GM13977 (cell line): ENCODE measurements at places on chromosomes 7 and 10.

GRCh38 chr10:104923501-104923900 is 282.4 kb downstream of the SORCS3 start:
- no peak for DNase-seq

DNA sequence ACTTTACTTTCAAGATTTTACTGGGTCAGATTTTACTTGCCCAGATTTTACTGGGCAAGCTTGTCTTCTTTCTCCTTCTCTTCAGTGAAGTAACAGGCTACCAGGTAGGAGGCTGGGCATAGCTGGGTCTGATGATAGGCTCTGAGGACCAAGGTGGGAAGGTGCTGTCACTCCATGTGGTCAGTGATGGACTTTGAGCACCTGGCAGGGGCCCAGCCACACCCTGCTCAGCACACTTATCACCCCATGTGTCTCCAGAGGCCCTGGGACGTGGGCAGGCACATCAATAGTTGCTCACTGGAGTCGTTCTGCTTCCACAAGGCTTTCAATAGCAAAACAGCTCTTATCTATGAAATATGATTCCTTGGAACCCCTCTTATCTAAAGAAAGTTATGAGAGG is 70.5 kb upstream of the GPR26 start:
- DNase-seq = no peak

DNA sequence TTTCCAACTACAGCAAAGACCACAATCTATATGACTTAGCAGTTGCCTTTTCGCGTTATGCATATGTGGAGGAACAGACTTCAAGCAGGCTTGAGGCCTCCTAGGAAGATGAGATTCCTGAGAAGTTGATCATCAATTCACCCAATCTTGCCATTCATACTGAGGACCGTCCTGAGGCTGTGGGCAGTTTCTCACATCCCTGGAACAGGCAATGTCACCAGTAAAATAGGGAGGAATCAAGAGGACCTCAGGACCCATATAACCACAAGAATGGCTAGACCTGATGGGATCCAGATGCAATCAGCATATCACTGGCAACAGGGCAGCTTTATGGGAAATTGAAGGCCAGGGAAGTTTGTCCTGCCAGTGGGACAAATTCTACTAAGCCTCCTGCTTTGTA is 17.3 kb downstream of the KDM7A start:
- DNase-seq = no peak

- DNase-seq = no peak
Observed at GRCh38 chr7:15891151-15891881, 204.8 kb upstream of the MEOX2 start.

DNA sequence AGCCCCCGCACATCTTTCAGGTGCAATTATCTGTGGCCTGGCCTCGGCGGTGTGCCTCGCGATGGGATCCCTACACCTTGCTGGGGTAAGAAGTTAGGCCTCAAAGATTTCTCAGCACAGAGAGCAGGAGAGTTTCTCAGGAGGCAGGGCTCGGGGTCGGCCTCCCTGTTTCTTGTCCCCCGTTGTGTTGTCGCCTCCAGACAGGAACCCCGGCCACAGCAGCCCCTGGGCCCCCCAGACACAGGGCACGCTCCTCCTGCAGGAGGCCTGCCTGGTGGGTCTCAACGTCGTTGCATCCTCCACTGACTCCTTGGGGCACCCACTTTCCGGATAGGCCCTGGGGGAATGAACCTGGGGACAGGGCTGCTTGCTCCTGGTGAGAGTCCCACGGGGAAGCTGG is 229.1 kb upstream of the SHH start:
- DNase-seq = no peak

DNA sequence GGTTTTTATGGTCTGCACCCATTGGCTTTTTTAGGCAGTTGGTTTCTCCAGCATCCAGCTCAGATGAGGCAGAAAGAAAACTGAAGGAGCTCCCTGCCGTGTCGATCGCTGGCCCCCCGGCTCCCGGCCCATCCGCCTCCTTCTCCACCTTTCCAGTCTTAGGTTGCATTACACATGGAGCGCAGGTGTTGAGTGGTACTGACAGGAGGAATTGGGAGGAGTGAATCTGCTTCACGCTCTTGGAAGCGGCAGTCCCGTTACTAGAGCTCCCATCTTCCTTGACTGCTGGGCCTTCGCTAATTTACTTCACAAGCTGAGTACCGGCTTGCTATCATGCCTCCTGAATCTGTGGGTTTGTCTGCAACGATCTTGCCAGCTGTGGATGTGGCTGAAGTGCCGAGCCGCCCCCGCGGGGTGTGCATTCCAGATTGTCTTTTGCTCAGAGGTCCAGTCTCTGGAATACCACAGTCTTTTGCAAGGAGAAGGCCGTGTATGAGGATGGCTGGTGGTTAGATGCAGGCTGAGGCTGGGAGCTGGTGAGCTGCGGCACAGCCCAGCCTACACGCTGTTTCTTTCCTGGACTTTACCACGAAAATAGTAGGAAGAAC is 17.1 kb downstream of the IQCE start:
- no peak for DNase-seq

DNA sequence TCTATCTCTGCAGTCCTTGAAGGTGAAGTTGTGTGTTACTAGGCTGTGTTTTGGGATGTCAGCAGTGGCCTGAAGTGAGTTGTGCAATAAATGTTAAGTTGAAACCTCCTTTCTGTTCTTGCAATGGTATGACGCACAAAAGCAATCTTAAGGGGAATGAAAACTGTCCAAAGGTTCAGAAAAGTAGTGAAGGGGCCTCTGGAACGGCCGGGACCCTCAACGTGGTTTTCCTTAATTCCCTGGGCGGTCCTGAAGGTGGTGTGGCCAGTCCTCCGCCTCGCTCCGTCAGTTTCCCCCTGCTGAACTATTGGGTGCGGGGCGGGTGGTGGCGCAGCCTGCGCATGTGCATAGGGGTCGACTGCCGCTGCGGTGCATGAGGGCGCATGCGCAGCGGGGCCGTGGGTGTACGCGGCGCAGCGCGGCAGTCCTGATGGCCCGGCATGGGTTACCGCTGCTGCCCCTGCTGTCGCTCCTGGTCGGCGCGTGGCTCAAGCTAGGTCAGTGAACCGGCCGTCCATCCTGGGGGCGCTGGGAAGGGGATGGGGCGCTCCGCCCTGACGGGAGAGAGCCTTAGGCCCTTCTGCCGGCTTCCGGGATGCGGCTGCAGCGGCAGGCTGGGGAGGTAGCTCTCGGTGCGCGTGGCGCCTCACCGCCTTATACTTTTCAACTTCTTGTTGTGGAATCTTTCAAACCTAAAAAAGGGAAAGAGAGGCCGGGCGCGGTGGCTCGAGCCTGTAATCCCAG is at the start of gene SUMF2:
SUMF2 (plus strand) TSS at position 405 of the 744 bp plus-strand sequence; CDS start at position 431, 26 bp downstream.
- DNase-seq = peak; percentile 96

- DNase-seq = no peak
Observed at GRCh38 chr7:90955641-90956207, 308.5 kb upstream of the FZD1 start.

- no peak for DNase-seq
Observed at GRCh38 chr7:20233362-20233761, 16.2 kb upstream of the MACC1 start.

- DNase-seq = no peak
Observed at GRCh38 chr7:152862006-152862405, 102.5 kb downstream of the ACTR3B start.

GRCh38 chr10:18157881-18158280 is 17.7 kb downstream of the CACNB2 start:
- DNase-seq = no peak

DNA sequence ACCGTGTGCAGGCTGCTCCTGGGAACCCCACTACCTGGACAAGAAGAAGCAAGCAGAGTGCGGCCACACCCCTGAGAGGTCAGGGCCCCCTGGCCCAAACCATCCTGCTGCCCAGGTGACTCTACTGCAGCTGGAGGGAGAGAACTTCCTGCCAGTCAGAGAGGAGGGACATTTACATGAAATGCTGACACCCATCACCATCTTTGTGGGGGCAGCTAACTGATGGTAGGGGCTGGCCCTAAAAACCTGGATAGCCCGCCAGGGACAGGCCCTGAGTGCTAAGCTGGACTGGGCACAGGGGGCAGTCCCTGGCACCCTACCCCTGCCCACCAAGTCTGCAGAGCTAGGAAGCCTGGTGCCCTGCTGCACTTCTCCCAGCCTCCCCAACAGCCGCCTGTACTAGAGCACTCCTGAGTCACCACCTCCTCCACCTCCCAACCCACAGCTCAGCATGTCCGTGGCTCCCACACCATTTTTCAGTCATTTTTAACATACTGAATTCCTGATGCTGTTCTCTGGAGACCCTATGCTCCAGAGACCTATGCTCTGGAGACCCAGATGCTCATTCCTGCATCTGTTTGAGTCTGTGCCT is 27.5 kb downstream of the DPCD start:
- DNase-seq = no peak

DNA sequence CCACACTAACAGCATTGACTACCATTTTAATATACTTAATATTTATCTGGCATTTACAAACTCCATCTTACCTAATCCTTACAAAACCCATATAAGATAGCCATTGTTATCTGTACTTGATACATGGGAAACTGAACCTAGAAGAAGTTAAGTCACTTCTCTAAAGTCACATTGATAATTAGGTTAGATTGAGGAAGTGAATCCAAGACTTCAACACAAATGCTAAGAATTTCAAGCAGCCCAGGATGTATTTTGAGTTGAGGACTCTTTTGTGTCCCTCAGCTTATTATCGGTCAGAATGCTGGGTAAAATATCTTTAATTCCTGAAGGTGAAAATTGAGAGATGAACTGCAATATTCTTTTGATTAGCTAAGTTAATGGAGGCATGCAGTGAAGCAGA is 465.5 kb downstream of the PHTF2 start:
- DNase-seq = no peak

- no peak for DNase-seq
Observed at GRCh38 chr10:52312942-52313255, 1.2 kb upstream of the DKK1 start.

DNA sequence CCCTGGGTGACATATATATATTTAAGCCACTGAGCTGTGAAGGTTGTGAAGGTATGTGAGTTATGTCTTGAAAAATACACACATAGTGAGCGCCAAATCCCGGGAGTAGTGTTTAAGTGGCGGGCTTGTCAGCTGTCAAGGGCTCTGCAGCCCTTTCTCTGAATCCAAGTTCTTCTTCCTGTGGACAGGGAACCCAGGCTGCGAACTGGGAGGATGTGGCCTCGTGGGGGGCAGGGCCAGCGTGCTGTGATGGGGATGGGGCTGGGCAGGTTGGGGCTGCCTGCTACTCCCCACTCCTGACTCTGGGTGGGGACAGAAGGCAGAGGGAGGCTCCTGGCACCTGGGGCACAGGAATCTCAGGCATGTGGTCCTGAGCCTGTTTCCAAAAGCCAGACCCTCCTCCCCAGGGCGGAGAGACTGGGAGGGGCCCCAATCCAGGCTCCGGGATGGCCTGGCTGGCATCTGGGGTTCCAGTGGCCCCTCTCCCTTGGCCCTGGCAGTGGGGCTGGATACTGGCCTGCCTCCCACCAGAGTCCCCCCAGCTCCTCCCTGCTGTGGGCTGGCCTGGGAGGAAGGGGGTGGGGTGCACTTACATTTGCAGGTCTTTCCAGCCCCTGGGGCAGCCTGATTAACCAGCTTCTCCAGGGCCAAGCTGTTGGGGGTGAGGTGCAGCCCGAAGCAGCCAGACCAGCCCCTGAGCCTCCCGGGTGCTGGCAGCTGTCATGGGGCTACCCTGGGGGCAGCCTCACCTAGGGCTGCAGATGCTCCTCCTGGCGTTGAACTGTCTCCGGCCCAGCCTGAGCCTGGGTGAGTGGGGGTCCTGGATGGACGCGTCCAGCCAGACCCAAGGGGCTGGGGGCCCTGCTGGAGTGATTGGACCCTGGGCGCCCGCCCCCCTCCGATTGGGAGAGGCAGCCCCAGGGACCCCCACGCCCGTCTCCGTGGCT is at the start of gene UPK3B:
UPK3B (plus strand) TSS at position 622 of the 947 bp plus-strand sequence; CDS start at position 723, 101 bp downstream.
- no peak for DNase-seq

- DNase-seq = no peak
Observed at GRCh38 chr7:132312531-132313055, 263.7 kb downstream of the PLXNA4 start.

DNA sequence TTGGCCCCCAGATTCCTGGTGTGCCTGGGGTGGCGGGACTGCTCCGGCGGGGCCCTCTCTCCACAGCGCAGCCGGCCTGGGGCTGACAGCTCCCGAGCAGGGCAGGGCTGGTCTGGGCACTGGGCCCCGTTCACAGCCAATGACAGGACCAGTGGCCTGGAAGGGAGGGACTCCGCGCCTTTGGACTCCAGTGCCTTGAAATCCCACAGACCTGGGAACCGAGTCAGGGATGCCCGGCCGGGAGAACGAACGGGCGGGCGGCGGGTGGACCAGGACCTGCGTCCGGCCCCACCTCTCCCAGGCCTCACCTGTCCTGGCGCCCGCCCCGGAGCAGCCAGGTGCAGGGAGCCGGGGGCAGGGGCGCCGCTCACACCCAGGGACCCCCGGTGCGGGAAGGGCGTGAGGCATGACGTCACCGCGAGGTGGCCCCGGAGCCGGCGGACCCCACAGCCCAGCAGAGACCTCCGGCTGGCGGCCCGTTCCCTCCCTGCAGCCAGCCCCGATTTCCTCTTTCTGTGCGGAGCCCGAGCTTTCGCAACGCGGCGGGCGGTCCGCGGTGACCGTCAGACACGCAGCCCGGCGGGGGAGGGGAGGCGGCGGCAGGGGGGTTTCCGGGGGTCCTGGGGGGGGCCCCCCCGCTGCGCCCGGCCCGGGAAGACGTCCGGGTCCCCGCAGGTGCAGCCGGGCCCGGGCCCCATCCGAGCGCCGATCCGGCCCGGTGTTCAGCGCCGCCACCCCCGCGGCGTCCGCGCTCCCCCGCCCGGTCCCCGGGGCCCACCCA is 743 bp downstream of the ADAP1 start:
- DNase-seq = no peak

DNA sequence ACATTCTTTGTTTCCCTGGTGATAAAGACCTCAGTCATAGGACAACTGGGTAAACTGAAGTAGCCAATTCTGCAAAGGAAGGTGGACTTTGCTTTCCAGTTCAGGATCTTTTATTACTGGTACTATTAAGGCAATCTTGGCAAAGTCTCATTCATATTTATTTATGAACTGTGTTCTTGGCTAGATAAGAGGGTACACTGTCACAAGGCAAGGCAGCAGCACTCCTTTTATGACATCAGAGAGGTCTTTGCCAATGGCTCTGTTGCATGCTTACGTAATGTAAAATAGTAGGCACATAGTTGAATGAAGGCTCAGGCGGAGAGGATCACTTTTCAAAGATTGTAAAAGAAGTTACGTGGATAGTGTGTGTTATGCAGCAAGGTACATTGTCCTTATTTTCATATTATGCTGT is 63.7 kb upstream of the PDK4 start:
- DNase-seq = no peak
